Stimulated activated CD8-positive, alpha-beta memory T cell treated with anti-CD3 and anti-CD28 coated beads, Interleukin-4, amount 100 ng/mL, for 1 hour (primary cell): ENCODE measurements at places on chromosomes 6 and 20.

DNA sequence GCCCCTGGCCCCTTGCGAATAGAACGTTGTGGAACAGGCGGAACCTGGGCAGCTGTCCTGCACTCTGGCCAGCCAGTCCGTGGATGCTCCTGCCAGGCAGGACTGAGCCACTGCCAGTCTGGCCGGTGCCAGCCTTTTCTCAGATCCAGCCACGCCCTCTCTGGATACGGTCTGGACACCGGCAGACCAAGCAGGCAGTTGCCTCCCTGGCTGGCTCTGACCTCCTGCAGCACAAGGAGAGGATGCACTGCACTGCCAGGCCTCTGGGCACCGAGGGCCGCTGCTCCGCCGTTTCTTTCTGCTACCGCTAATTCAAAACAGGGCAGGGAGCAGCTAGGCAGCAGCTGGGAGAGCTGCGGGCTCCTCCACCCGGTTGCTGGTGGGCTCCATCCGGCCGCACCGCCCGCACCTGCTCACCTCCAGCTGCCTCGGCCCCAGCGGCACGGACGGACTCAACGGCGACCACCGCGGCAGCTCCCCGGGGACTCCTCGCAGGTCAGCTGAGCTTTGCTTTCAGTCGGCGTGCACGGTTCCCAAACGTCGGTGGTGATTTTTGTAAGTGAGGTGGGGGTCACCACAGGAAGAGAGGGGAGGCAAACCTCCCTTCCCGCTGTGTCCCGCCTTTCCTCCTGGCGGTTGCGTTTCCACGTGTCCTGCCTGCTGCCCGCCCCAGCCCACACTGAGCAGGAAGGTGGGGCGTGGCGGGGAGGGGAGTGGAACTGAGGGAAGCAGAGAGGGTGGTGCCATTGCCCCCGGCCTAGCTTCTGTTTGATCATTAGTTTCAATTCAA lies 30.3 kb upstream of the AFDN start:
- DNase-seq = no peak

DNA sequence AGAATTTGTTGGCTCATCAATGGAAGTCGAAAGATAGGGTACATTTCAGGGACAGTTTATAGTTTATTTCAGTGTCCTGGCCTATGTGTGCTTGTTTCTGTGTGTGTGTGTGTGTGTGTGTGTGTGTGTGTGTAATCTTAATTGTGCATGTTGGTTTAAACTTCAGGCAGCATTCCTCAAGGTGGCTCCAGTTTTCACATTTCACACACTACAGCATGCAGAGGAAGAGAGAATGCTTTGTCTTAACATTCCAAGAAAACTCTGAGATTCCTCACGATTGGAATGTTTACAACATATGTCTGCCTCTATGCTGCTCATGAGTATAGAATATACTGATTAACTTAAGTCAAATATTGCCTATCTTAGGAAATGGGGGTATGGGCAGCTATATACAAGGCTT lies 332.6 kb upstream of the EPHA7 start:
- no peak for DNase-seq

- DNase-seq = no peak
Observed at GRCh38 chr6:145349950-145350510, 385.3 kb downstream of the EPM2A start.

- no peak for DNase-seq
Observed at GRCh38 chr6:161139766-161140553, 133.9 kb downstream of the AGPAT4 start.

DNA sequence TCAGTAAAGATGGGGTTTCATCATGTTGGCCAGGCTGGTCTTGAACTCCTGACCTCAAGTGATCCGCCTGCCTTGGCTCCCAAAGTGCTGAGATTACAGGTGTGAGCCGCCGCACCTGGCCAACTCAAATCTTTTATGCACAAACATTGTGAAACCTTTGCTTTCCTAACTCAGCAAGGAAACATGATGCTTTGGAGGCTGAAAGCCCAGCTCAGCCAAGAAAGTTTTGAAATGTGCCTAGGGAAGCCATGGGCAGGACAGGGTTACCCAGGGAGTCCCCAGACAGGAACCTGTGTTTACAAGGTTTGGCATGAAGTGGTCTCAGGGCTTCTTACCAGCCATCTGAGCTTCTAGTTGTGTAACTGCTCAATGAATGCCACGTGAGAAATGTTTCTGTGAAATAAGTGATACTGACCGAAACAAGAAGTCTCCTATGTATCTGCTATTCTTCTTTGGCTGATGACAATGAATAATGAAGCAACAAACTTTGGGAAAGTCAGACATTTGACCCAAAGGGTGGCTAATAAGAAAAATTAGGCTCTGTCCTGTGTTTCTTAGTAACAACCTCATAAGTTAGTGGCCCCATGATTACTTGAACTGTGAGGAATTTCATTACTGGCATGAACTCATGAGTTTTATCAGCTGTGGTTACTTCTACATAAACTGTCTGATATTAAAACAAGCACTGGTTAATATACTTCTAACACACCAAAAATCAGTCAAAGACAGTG lies 163.5 kb downstream of the KIF6 start:
- no peak for DNase-seq

DNA sequence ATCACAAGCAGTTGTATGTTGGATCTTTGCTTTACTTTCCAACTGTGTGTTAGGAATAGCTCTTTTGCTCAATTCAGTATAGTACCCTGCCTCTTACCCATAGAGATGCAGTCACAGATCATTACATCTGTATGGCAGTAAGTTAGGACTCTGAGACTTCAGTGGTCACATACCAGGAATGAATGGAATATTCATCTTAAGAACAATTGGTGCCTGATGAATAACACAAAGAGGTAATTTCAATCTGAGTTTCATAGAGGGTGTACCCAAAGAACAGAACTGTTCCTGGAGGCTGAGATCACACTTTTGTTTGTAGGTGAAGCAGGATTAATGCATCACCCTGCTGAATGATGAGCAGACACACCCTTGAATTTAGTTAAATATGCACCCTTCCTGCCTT lies 28.7 kb upstream of the KIF13A start:
- no peak for DNase-seq

GRCh38 chr6:169665289-169665688 lies 36.5 kb downstream of the WDR27 start:
- DNase-seq = no peak

- DNase-seq = no peak
Observed at GRCh38 chr6:131321589-131321988, 186.3 kb downstream of the AKAP7 start.

GRCh38 chr6:53944543-53944942 lies 149.7 kb downstream of the LRRC1 start:
- no peak for DNase-seq

DNA sequence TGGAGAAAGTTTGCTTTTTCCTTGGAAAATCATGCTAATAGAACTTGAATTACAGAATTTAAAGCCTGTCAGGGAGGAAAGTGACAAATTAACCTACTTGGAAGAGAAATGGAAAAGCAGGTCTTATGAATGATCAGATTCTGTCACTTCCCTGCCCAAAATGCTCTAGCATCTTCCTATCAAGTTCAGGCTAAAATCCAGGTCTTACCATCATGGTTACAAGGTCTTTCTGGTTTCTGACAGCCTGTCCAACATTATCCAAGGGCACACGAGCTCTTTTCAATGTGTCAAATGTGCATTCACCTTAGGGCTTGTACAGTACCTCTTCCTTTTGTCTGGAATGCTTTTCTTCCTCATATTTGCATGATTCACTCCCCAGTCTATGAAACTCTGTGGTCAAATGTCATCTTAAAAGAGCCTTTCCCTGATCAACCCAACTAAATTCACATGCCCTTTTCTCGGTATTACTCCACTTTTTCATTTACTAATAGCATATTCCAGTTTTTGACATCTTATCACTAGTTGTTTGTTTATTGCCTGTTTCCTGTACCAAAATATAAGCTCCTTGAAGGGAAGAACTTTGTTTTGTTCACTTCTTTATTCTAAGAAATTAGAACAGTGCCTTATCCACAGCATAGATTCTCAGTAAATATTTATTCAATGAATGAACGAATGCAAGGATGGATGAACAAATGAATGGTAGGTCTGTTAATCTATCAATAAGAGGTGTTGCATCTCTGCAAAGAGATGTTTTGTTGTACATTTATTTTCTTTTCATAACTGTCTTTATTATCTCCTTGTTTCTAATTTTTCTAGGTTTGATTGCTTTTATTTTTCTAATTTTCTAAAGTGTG lies 139.5 kb downstream of the BCAS1 start:
- no peak for DNase-seq

- no peak for DNase-seq
Observed at GRCh38 chr20:47118641-47119040, 224.0 kb downstream of the EYA2 start.

DNA sequence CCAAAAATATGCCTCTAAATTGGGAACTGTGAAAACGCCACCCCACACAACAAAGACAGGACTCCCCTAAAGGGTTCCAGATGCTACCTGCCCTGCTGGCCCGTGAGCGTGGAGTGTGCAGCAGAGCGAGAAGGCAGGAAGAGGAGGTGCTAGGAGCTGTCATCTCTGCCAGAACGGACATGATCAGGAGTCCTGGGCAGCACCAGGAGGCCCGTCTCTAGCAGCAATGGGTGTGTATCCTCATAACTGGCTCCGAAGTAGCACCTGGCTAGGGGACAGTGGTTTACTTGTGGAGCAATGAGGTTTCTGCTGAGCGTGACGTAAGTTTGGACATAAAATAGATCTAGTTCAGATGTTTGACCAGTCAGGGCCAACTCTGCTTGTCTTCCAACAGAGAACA lies 226.0 kb downstream of the CDH4 start:
- no peak for DNase-seq

GRCh38 chr6:117498159-117498558 lies 15.7 kb downstream of the DCBLD1 start:
- DNase-seq = no peak

DNA sequence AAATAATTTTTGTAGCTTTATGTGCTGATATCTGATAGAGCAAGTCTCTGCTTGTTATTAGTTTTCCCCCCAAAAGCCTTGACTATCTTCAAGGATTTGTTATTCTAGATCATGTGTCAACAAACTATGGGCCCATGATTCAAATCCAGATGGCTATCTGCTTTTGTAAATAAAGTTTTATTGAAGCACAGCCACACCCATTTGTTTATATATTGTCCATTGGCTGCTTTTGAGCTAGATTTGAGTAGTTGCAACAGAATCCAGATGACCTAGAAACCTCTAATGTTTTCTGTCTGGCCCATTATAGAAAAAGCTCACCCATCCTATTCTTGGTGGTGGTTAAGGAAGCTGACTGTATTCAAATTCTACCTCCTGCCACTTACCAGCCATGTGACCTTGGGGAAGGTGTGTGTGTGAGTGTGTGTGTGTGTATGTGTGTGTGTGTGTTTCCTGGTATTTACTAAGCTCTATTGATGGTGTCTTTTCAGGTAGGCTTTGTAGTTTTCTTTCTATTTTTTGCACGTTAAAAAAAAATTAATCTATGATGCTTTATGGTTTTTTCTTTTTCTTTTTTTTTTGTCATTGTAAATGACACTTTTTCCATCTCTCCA lies 1.3 kb upstream of the GTSF1L start:
- no peak for DNase-seq

GRCh38 chr6:75234126-75234865 lies 9.3 kb downstream of the COX7A2 start:
- DNase-seq = no peak

DNA sequence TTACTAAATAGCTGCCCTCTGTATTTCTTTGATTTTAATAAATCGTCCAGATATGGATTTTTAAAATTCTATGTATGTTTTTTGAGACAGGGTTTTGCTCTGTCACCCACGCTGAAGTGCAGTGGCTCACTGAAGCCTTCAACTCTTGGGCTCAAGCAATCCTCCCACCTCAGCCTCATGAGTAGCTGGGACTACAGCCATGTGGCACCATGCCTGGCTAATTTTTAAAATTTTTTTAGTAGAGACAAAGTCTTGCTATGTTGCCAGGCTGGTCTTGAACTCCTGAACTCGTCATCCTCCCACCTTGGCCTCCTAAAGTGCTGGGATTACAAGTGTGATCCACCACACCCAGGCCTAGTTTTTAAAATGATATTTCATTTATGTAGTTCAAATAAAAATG lies 47.4 kb upstream of the DDR1 start:
- DNase-seq = no peak

DNA sequence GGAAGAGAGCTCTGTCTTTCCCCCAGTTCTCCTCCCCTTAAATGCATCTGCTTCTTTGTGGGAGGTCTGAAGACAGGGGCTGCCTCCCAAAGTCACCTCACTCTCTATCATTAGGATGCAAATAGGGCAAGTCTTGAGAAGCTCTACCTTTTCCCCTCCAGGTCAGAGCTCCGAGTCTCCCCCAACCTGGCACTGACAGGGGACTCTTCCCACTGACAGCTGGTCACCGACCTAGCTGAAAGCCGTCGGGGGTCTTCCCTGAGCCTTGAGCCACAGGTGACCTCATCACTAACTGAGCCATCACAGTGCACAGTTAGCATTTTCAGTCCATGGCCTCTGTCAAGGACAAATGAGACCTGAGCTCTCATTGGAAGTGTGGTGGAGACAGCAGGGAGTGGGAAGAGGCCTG lies 386.7 kb downstream of the HACE1 start:
- no peak for DNase-seq

DNA sequence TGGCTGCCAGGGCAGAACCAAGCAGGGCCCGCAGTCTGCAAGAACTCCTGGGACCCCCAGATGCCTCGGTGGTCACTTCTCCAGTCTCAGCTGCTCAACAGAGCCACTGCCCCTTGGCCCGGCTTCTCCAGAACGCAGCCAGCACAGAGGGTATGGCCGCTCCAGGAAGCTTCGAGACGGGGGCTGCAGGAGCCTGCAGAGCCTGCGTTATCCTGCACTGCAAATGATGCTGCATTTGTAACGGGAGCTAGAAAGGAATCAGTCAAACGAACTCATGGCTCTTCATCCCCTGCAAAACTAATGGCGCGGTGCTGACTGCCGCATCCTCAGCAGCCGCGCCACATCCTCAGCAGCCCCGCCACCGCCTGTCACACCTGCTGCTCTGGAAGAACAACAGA lies 254.9 kb downstream of the TAF4 start:
- DNase-seq = no peak

GRCh38 chr20:8144282-8145245 lies 12.5 kb downstream of the PLCB1 start:
- no peak for DNase-seq

DNA sequence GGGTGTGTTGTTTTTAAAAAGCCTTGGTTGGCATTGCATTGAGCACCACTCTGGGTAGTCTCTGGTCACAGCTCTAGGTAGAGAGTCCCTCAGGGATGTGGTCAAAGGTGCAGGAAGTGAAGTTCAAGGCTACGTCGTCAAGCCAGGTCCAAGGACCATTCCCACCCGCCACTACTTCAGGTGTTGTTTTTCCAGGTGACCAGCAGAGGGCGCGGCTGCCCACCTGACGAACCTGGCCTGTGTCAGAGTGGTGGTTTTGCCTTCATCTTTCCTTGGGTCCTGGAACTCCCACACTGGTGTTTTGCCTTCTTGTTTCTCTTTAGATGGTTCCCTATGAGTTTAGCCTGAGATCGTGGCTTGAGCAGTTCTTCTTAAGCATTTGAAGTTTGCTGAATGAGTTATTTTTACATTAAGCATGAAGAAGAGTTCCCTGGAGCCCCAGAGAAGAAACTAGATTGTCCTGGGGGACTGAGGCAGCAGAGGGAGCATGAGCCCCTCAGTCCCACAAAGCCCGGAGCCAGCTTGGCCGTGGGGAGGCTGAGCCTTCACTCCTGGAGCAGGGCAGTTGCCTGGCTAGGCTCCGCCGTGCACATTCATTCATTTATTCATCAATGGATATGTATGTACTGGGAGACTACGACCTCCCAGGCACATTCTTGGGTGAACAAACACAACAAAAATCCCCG lies 5.6 kb upstream of the PHACTR3 start:
- no peak for DNase-seq
